Stimulated activated CD4-positive, alpha-beta T cell treated with anti-CD3 and anti-CD28 coated beads, Interleukin-1b, Interleukin-23, amount 100 ng/mL, for 1 hour (primary cell): ENCODE measurements at places on chromosomes 5 and 9.

DNA sequence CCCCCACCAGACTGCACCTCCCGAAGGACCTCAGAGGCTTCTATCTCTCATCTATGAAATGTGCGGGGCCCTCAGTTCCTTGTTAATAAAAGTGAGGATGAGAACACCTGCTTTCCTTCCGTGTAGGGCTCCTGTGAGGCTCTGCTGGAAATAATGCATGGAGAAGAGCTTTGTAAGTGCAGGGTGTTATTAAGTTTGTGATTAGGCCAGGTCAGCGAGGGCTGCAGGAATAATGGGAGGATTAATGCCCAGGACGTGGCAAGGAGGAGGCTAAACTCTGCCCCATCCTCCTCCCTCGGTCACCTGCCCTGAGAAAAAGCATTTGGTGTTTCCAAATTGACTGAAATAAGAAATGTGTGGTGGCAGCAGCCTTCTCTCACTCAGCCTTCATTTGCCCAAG, 83.5 kb upstream of the HSPA9 start:
- no peak for DNase-seq

DNA sequence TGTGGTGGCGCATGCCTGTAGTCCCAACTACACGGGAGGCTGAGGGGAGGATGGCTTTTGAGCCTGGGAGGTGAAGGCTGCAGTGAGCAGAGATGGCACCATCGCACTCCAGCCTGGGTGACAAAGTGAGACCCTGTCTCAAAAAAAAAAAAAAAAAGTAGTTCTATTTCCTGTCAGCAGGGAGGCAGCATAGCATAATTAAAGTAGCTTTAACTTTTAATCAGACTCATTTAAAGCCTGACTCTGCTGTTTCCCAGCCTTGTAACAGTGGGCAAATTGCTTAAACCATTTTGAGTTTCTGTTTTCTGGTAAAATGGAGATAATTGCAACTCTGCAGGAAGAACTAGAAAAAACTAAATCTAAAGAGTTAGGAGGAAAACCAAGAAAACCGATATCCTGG, 31.2 kb downstream of the CNOT6 start:
- no peak for DNase-seq

DNA sequence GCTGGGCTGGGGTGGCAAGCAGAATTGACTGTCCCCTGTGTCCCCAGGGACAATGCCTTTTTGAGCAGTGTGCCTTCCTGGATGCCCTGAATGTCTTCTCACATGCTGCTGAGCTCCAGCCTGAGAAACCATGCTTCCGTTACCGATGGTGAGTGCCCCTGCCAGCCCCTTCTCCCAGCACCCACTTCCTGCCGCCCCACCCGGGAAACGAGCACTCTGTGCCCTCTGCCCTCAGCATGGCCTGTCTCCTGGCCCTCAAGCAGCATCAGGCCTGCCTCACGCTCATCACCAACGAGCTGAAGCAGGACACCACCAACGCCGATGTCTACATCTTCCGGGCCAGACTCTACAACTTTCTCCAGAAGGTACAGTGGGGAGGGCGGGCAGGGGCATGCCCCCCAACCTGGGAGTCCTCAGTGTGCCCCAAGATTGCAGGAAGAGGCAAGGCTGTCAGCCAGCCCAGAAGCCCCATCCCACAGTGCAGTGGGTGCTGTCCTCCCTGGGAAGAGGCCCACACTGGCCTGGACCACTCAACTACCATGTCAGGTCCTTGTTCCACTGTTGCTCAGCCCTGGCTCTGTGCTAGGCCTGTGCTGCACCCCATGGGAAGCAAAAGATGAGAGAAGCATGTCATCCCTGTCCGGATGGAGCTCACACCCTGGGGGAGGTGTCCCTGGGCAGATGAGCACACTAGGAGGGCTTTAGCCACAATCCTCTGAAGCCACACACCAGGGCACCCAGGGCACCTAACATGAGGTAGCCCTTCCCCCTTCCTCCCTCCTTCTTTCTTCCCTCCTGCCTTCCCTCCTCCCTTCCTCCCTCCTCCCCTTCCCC, 4.4 kb downstream of the TTC16 start:
- no peak for DNase-seq

DNA sequence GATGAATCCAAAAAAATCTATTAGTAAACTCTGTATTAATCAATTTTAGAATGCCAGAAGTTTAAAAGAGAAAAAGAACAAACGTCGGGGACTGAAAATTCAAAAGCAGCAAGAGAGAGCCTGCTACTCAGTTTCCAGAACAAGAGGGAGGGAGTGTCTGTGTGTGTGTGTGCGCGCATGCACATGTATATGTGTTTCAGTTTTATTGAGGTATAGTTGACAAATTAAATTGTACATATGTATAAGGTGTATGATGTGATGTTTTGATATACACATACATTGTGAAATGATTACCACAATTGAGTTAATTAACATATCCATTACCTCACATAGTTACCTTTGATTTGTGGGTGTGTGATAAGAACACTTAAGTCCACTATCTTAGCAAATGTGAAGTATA, 27.6 kb upstream of the GRAMD2B start:
- DNase-seq = no peak

GRCh38 chr5:110088676-110089436, 399.1 kb downstream of the MAN2A1 start:
- DNase-seq = no peak

DNA sequence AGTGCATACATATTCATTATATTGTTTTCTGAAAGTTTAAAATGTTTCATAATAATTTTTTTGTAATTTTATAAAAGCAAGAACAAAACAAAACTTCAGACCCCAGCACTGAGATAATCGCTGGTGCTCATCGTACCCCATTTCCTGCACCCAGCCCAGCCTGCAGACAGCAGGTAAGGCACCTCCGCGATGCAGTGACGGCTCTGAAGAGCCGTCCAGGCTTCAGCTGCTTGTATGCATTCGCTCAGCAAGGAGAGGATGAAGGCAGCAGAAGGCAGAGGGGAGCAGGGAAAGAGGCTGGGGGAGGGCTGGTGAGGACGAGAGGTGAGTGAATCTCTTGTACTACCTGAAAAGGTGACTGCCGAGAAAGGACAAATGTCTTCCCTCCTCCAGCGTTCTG, 153.5 kb downstream of the TTLL11 start:
- no peak for DNase-seq

DNA sequence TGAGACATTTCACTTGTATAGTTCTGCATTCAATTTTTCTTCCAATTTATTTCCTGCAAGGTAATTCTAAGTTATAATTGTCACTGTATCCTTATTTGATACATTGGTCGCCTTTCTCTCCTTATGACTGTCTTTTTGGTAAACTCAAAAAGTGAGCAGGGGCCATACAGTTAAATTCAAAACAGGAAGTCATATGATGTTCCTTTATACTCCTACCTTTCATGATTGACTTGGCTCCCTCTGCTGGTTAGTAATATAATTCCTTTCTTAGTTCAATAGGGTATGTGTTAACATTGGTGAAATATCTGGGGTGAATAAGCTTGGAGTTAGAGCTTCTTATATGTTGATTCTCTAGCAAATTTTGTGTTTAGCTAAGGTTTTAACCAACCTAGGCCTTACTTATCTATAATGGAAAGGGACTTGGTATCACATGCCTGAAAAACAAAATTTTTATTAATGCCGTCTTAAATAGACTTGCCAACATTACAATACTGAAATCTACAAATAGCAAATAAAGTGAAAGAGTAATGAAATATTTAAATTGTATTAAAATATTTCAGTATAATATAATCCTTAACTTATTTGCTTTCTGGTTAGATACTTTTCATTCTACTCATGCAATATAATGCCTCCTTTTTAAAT, 6.0 kb upstream of the NIPBL start:
- DNase-seq = no peak

GRCh38 chr5:52964138-52964537, 25.0 kb upstream of the ITGA2 start:
- no peak for DNase-seq

DNA sequence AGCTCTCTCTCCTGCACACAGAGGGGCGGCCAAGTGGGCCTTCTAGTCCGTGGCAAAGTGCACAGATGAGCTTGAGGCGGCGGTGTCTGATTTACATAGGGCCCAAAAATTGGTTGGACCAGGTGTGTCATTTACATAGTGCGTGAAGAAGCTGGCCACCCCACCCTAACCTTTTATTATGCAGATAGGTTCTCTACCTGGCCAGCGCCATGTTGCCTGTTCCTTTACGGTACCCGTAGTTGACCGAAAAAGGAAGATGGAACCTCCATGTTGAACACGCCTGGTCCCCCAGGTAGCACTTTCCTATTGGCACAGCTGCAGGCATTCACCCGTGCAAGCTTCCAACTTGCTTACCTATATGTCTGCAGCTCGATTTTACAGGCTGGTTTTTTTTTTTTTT, 61.5 kb downstream of the GNA14 start:
- no peak for DNase-seq

DNA sequence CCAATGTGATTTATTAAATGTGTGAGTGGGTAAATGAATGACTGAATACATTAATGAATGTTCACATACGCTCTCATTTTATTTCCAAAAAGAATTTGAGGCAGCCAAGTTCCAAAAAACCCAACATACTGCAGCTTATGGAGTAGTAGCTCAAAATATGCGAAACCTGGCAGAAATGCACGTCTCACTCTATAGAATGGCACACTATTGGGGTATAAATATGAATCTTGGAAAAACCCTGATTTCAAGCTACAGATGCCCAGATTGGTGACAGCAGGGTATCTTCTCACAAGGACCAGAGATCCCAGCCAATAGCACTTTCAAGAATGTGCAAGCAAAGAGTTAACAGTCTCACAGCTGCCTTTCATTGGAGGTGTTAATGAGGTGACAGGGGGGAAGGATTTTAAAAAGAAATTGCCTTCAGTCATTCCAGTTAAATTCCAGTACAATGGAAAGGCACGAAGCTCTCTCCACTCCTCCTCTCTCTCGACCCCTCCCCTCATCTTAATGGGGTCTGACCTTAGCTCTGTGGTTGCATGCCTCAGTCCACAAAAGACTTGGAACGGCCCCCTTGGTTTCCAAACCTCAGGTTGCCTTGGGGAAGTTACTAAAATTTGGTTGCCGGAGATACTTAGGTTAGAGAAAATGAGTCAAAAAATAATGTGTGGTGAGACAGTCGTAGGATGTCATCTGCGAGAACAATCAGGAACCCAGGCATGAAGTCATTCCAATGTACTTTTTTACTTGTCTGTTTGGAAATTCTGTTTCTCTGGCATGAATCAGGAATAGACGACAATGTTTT, 307.4 kb downstream of the NFIB start:
- DNase-seq = no peak

- DNase-seq = no peak
These were observed 8.8 kb upstream of the NHP2 start for GRCh38 chr5:178162481-178162880.
